Neural progenitor cell (in vitro differentiated cells): ENCODE measurements at places on chromosomes 12 and 14. TPM values are rescaled to one million over a fixed set of nuclear protein-coding genes. Genes with fewer than 3 reads are reported as not detected.

DNA sequence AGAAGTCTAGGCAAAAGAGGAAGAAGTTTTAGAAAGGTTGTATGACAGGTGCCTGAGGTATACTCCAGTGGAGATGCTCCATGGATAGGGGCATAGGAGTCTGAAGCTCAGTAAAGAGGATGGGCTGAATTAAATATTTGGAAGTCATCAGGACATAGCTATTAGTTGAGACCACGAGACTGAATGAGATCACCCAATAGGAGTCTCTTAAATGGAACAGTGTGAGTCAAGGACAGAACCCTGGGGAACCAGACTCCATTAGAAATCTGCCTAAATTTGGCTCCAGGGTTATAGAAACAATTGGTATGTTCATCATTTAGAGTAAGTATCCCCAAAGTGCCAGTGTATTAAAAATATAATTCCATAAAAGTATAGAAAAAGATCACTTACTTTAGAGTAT is 172.6 kb downstream of the PRKCH start:
- H3K27ac ChIP-seq, result no peak overlapping the region
- no peaks in the 10 kb centered on the region for H3K27me3 ChIP-seq
- no peak for DNase-seq
- no peak overlapping the region for H3K4me3 ChIP-seq
- H3K36me3 ChIP-seq, result no peaks in the 10 kb centered on the region

DNA sequence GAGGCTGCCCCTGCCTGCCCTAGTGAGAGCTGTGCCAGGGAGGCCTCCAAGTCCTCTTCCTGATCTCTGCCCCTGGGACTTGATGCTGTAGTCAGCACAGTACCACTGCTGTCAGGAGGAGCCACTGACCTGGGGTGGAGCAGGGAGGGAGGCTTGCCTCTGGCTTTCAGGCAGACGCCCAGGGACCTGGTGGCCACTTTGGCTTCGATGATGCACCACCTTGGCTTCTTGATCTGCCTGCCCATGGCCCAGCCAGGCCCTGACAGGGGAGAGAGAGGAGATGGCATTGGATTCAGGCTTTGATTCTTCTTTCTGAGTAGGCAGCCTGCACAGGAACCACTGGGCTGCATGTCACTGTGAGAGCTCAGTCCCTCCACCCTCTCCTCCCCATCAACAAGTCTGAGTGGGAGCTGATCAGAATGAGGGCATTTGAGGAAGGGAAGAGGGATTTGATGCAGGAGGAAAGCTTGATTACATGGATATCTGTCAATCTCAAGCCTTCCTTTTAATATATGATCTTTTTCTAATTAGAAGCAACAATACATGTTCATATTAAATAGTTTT is 24.7 kb downstream of the TMEM63C start:
- H3K27ac ChIP-seq, result no peak overlapping the region
- H3K4me1 ChIP-seq, result peaks cover 10% of the 10 kb centered on the region

DNA sequence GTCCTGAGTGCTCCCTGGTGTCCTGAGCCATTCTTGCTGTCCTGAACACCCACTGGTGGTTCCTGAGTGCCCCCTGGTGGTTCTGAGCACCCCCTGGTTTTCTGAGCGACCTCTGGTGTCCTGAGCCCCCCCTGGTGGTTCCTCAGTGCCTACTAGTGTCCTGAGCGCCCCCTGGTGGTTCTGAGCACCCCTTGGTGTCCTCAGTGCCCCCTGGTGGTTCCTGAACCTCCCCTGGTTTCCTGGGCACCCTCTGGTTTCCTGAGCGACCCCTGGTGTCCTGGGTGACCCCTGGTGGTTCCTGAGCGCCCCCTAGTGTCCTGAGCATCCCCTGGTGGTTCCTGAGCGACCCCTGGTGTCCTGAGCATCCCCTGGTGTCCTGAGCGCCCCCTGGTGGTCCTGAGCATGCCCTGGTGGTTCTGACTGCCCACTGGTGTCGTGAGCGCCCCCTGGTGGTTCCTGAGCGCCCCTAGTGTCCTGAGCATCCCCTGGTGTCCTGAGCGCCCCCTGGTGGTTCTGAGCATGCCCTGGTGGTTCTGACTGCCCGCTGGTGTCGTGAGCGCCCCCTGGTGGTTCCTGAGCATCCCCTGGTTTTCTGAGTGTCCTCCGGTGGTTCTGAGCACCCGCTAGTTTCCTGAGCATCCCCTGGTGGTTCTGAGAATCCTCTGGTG is 473.1 kb downstream of the TMEM121 start:
- no peak overlapping the region for H3K27ac ChIP-seq
- peak; percentile 10 for DNase-seq
- no peak overlapping the region for H3K4me3 ChIP-seq
- H3K27me3 ChIP-seq, result no peaks in the 10 kb centered on the region
- H3K4me1 ChIP-seq, result no peaks in the 10 kb centered on the region

GRCh38 chr12:13365748-13366366 is 169.3 kb downstream of the EMP1 start:
- no peak for DNase-seq
- no peaks in the 10 kb centered on the region for H3K36me3 ChIP-seq
- H3K4me1 ChIP-seq, result peaks cover 30% of the 10 kb centered on the region
- H3K27me3 ChIP-seq, result no peaks in the 10 kb centered on the region

DNA sequence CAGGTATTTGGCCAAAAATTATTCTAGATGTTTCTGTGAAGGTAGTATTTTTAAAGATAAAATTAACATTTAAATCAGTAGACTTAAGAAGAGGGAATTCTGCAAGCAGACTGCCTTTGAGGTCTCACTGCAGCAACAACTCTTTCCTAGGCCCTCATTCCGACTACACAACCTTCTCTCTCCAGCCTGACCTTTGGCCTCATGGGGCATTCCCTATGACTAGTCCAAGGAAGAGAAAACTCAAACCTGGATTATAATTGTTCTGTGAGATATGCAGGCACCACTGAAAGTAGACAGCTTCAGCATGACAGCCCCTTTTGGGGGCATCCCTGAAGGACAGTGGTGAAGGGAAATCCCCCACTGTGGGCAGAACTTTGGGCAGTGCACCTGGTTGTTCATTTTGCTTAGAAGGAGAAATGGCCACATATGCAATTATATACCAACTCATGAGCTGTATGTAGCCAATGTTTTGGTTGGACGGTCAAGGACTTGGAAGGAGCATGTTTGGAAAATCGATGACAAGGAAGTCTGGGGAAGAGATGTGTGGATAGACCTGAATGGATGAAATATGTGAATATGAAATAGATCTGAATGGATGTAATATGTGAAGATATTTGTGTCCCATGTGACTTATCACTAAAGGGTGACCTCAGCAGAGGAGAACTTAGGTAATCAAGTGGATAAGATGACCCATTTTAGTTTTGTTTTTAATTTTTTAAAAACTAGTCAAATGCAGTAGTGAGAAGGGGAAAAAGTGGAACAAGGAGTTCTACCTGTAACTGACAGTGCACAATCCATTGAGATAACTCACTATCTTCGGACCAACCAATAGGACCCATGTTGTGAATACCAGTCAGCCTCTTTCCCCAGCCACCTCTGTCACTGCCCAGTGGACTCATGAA is 233.3 kb upstream of the FOXN3 start:
- no peak overlapping the region for H3K27ac ChIP-seq
- no peak for DNase-seq
- H3K4me3 ChIP-seq, result no peak overlapping the region
- no peaks in the 10 kb centered on the region for H3K27me3 ChIP-seq
- H3K4me1 ChIP-seq, result no peaks in the 10 kb centered on the region

- H3K4me1 ChIP-seq, result no peaks in the 10 kb centered on the region
- H3K27me3 ChIP-seq, result no peaks in the 10 kb centered on the region
- no peak overlapping the region for H3K27ac ChIP-seq
These were observed 42.7 kb upstream of the EAPP start for GRCh38 chr14:34582117-34582680.

- no peaks in the 10 kb centered on the region for H3K27me3 ChIP-seq
- no peak overlapping the region for H3K4me3 ChIP-seq
- H3K4me1 ChIP-seq, result no peaks in the 10 kb centered on the region
- H3K27ac ChIP-seq, result no peak overlapping the region
These were observed 9.9 kb downstream of the SPIC start for GRCh38 chr12:101485021-101485420.

- H3K27ac ChIP-seq, result no peak overlapping the region
- H3K4me1 ChIP-seq, result no peaks in the 10 kb centered on the region
- H3K27me3 ChIP-seq, result peaks cover 17% of the 10 kb centered on the region
- no peaks in the 10 kb centered on the region for H3K36me3 ChIP-seq
- DNase-seq, result no peak
These were observed 27.7 kb upstream of the PEX5 start for GRCh38 chr12:7161811-7162210.

GRCh38 chr12:41983394-41983793 is 161.3 kb downstream of the GXYLT1 start:
- DNase-seq, result no peak
- no peak overlapping the region for H3K27ac ChIP-seq

DNA sequence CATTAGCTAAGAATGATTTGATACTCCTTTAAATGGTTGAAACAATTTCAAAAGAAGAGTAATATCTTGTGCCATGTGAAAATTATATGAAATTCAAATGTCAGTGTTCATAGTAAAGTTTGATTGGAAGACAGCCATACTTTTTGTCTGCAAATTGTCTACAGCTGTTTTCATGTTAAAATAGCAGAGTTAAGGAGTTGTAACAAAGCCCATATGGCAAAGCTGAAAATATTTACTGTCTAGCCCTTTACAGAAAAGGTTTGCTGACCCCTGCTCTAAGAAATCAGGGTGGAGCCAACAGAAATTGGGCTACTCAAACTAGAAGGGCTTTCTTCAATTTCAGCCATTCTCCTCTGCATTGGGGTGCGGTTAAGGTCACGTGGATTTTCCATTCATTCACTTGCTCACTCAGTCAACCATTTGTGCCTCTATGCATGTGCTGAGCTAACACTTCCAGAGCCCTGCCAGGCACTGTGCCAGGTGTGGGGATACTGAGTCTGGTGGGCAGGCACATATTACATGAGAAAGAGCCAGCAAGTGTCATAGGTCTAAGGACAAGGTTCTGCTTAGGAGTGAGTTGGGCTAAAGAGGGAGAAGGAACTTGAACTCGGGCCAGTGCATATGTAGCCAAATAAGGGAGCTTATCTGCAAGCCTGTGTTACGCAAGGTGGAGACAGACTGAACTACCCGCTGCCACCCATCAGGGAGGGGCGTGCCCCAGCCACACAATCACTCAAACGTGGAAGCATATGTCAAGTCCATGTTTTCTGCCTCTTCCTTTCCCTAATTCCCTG is 139.8 kb upstream of the NOS1 start:
- H3K27ac ChIP-seq, result no peak overlapping the region
- H3K4me1 ChIP-seq, result peaks cover 21% of the 10 kb centered on the region
- no peaks in the 10 kb centered on the region for H3K27me3 ChIP-seq
- no peak for DNase-seq
- no peaks in the 10 kb centered on the region for H3K36me3 ChIP-seq

DNA sequence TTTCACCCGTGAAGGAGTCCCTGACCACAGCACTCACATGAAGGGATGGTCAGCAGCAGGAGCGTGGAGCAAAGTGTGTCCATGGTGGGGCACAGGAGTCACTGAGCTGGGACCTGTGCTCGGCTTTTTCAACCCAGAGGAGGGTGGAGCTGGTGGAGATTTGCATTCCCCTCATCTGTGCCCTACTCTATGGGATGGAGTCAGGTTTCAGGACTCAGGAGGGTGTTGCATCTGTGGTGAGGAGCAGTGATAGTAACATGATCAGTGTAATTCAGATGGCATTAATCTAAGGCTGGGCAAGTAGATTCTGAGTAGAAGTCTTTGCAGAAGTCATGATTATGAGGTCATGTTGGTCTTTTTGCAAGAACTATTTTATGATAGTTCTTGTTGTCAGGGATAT is 511.9 kb downstream of the TMEM121 start:
- no peaks in the 10 kb centered on the region for H3K27me3 ChIP-seq
- H3K4me1 ChIP-seq, result no peaks in the 10 kb centered on the region
- H3K4me3 ChIP-seq, result no peak overlapping the region
- no peaks in the 10 kb centered on the region for H3K36me3 ChIP-seq
- DNase-seq, result no peak

DNA sequence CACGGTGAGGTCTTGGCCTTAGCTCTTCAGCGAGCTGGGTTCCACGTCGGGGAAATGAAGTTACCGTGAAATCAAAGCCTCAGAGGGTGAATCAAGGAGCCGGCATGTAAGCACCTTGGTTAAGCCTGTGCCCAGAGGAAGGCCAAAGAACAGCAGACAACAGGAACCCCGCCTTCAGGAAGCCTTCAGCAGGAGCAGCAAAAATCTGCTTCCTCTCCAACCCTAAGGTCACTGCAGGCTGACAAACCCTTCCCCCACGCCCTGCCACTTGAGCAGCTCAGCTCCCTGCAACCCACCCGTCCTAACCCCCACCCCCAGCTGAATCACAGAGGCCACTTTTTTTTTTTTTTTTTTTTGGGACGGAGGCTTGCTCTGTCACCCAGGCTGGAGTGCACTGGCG is 72.9 kb upstream of the LTA4H start:
- H3K36me3 ChIP-seq, result no peaks in the 10 kb centered on the region
- no peak for DNase-seq
- H3K4me3 ChIP-seq, result no peak overlapping the region
- no peaks in the 10 kb centered on the region for H3K4me1 ChIP-seq

DNA sequence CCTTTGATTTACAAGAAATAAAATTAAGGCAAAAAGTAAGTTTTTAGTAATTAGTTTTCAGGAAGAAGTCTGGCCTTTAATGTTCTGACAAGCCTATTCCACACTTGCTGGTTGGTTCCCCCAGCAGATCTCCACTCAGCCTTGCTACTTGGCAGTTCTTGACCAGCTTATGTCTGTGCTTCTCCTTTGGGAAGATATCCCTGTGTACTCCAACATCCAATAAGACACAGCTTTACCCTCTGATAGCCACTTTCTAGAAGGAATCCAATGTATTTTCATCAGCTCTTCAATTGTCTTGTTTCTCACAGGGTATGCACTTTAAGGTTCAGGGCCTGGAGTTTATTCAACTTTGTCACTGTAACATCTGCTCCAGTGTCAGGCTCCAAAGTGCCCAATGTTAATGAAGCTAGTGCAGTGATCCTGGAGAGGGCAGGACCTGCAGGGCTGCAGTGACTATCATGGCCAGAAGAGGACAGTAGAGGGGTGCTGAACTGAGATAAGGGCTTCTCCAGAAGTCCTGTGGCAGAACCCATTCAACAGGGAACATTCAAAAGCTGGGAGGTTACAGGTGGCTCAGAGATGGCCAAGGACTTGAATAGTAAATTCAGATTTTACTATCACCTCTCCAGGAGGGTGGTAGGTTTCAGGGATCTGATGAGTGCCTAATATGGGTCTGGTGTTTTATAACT is 22.9 kb downstream of the JKAMP start:
- peak; percentile 79 for DNase-seq
- peaks cover 8% of the 10 kb centered on the region for H3K36me3 ChIP-seq
- H3K4me3 ChIP-seq, result no peak overlapping the region
- H3K27ac ChIP-seq, result no peak overlapping the region

- H3K27me3 ChIP-seq, result no peaks in the 10 kb centered on the region
- DNase-seq, result no peak
- H3K4me3 ChIP-seq, result no peak overlapping the region
- H3K27ac ChIP-seq, result no peak overlapping the region
- H3K4me1 ChIP-seq, result no peaks in the 10 kb centered on the region
- peaks cover 2% of the 10 kb centered on the region for H3K36me3 ChIP-seq
These were observed 22.7 kb downstream of the PLEK2 start for GRCh38 chr14:67389275-67389674.

The RPAP3 gene
- 42.7 and 61.9 TPM in 2 replicates for total RNA-seq

The LRRIQ1 gene
- total RNA-seq, result 4.7 and 25.5 TPM in 2 replicates

The HOXC4 gene
- total RNA-seq, result not detected in 2 replicates

The SLCO1B1 gene
- total RNA-seq, result not detected in 2 replicates

The GLIPR1L1 gene
- not detected in 2 replicates for total RNA-seq

The SH2B3 gene
- 2.8 and 5.7 TPM in 2 replicates for total RNA-seq

The KLRD1 gene
- total RNA-seq, result 0.06 TPM in 2 replicates

The SMOC1 gene
- 89.3 and 158 TPM in 2 replicates for total RNA-seq
